ENCODE measurements at places on chromosomes 1 and 21.
A peak's percentile ranks its signal among the peaks of the same experiment; 100 is the strongest.

GRCh38 chr1:235450886-235451483, 53.3 kb downstream of the B3GALNT2 start:
- no peak for DNase-seq

DNA sequence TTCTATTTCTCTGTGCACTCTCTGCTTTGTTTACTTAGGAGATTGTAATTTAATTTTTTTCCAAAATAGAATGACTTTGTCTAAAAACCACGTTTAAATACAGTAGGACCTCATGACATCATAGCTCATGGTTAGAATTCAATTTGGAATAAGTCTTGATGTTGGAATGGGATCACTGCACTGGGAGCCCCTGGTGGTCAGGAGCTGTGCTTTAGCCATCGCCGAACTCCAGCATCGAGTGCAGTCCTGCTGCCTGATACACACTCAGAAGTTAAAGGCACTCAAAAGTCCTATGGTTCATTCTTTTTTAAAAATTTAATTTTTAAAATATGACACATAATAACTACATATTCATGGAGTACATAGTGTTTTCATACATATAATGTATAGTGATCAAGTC, 75.1 kb downstream of the TEX35 start:
- no peak for DNase-seq

- no peak for DNase-seq
These were observed 71.6 kb downstream of the PLEKHA6 start for GRCh38 chr1:204288021-204288588.

GRCh38 chr1:117632269-117633067, 26.6 kb downstream of the TENT5C start:
- DNase-seq = peak; percentile 65

DNA sequence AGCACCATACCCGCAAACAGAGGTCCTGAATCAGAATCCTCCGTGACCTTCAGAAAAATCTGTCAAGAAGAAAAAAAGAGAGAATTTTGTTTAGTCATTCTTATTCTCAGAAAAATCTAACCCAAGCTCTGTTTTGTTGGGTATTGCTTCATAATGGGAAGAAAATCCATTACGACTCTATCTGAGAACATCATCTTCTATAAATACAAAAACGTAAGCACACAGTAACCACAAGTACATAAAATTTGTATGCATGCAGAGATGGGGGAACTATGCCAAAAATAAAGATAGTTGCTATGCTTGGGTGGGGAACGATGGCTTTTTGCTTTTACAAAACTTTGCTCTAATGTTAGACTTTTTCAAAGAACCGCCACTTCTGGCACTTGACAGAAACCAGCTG, 84.2 kb downstream of the ABCA4 start:
- DNase-seq = no peak

DNA sequence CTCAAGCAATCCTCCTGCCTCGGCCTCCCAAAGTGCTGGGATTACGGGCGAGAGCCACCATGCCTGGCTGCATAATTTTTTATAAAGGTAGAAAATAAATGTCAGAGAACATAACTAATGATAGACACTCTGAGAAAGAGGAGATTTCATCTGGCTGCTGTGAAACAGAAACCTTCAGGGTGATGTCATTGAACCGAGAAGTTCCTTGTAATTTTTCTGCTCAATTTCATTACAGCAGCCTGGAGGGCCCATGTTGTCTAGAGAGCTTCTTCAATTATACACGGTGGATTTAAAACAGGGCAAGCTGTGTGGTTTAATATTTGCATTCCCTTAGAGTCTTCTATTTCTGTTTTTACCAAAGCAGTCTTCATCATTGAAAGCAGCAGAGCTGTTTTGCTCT, 64.3 kb upstream of the MORC3 start:
- peak; percentile 55 for DNase-seq

GRCh38 chr1:65890201-65890843, 97.6 kb downstream of the PDE4B start:
- DNase-seq = no peak

GRCh38 chr21:15659753-15660422, 69.9 kb upstream of the USP25 start:
- no peak for DNase-seq

DNA sequence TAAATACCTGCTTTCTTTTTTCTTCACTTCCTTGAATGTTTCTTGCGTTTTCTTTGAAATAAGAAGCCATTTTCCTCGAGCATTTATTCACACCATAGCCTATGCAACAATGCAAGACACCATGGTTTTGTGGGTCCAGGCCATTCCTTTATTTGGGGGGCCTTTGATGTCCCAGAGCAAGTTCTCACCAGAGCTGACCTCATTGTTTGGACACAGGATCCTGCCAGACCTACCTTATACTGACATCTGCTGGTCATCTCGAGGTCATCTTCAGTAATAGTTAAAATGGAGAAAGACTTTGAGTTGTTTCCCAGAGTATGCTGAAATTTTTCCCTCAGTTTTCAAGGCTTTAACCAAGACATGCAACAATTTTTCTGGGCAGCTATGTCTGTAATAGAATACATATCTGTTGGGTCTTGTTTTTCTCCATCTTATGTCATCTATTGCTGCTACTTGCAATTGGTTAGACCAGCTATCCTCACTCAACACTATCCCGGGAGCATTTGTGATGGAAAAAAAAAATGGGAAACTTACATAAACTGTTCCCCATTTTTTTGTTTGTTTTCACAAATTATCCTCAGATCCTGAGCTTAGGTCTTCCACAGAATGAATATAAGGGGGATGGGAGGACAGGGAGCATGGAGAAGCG, 34.0 kb upstream of the BACE2 start:
- DNase-seq = no peak

- no peak for DNase-seq
These were observed 30.1 kb upstream of the VASH2 start for GRCh38 chr1:212920246-212920645.

DNA sequence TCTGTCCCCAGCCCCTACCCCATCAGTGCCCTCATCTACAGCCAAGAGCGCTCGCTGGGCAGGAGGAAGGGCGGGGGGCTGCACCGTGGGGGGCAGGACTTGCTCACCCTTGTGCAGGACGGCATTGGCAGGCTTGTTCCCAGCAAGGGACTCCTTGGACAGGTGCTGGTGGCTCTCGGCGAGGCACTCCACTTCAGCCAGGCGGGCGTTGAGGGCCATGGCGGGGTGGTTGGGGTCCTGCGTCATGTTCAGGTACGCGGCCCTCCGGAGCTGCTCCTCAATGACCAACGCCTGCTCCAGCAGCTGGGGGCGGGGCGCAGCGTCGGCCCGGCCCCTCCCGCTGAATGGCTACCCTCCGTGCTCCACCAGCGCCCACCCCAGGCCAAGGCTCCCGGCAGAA, 64.0 kb downstream of the KCNAB2 start:
- DNase-seq = no peak

DNA sequence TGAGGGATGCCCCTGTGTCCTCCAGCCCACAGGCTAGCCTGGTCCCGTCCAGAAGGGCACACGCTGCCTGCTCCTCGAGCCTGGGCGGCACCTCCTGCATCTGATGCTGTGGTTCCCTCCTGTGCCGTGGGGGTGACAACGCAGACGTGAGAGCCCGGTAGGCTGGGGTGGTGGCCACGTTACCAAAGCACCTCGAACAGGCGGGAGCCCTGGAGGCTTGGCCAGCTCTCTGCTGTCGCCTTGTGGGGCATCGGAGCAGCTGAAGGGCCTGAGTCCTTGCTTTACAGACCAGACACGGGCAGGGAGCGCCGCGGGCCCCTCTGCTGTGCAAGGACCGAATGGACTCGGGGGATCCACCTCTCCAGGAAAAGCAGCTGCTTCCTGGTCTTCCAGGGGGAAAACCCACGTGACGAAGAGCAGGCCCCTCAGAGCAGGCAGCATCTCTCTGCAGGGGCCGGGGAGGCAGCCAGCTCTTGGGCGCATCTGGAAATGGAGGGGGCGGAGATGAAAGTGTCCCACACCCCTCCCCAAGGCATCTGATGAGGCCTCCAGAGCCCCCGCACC, 133.3 kb downstream of the NPHP4 start:
- no peak for DNase-seq

DNA sequence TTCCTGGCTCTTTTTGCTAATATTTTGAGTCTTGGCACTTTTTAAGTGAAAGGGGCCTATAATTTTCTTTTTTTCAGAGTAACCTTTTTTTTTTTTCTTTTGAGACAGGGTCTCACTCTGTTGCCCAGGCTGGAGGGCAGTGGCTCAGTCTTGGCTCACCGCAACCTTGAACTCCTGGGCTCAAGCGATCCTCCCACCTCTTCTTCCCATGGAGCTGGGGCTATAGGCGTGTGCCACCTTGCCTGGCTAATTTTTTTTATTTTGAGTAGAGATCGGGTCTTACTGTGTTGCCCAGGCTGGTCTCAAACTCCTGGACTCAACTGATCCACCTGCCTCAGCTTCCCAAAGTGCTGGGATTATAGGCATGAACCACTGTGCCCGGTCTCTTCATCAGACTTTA, 102.8 kb downstream of the DHRS3 start:
- DNase-seq = no peak

DNA sequence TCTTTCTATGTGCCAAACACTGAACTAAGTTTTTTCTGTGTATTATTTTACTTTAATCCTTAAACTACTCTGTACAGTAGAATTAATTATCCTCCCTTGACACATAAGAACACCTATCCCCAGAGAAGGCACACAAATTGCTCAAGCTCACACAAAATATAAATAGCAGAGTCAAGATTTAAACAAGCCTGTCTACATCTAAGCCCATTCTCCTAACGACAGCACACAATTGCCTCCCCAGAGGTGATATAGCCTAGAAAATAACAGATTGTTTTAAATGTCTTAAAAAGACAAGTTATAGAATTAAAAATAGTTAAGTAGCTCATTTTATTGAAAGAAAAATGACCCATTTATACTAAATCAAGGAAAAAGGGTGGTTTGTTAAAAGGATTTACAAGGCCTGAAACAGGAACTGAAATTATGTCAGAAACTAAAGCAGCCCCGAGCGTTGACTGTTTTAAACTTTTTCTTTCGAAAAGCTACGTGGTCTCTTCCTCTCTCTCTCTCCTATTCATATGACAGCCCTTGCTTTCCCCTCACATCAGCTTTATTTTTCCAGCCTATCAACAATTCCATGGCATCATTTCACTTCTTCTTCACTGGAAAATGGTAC, 30.5 kb downstream of the TNFSF18 start:
- DNase-seq = peak; percentile 72

DNA sequence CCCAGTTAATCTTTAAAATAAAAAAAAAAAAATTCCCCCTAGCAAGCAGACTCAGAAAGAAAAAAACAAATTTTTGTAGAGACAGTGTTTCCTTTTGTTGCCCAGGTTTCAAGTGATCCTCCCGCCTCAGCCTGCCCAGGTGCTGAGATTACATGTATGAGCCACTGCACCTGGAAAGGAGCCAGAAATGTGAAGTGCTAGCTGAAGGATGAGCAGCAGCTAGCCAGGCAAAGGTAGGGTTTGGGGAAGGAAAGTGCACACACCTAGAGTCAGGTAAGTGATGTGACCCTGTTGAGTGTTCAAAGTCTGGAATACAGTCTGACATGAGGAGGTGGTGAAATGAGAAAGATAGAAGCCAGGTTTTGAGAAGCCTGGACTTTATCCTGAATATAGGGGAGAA, 1.7 kb downstream of the AKR1A1 start:
- no peak for DNase-seq

- peak; percentile 24 for DNase-seq
These were observed 36.5 kb downstream of the PLA2G4A start for GRCh38 chr1:186865253-186865652.

DNA sequence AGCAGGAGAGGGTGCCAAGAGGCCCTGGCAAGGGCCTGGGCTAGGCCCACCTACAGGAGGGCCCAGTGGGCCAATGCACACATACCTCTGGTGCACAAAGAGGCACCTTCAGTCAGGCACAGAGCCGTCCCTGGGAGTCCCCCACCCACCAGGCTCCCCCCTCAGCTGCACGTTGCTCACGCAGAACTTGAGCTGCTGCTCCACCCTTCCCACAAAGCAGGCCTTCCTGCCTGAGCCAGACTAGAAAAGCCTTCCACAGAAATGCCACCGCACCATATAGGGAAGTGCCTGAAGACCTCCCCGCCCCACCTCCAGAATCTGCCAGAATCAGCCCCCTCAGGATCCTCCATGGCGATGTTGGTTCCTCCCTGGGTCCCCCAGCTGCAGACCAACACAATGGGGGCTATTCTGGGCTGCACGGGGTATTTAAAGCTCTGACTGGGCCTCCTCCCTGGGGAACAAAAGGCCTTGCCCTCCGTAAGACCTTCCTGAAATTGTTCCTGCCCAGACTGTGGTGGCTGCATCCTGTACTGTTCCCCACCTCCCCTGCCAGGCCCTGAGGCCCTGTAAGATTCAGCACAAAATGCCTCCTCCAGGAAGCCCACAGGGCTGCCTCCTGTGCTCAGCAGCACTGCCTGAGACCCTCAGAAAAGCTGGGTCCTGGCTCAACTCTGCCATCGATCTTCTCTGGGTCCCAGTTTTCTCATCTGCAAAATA, 27.2 kb downstream of the HSPG2 start:
- DNase-seq = peak; percentile 27

DNA sequence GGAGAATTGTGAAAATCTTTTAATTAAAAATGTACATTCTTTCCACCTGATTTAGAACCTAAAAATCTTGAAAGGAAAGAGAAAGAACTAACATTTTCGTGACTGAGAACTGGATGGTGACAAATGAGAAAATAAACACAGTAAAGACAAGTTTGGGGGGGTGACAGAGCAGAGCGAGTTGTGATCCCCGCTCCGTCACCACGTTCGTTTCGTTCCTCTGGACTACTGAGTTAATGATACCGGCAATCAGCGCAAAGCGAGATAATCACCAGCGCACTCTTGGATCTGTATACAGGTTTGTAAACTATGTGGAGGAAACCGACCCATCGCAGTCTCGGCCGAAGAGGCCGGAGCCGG, 31.2 kb upstream of the CFAP126 start:
- DNase-seq = no peak

DNA sequence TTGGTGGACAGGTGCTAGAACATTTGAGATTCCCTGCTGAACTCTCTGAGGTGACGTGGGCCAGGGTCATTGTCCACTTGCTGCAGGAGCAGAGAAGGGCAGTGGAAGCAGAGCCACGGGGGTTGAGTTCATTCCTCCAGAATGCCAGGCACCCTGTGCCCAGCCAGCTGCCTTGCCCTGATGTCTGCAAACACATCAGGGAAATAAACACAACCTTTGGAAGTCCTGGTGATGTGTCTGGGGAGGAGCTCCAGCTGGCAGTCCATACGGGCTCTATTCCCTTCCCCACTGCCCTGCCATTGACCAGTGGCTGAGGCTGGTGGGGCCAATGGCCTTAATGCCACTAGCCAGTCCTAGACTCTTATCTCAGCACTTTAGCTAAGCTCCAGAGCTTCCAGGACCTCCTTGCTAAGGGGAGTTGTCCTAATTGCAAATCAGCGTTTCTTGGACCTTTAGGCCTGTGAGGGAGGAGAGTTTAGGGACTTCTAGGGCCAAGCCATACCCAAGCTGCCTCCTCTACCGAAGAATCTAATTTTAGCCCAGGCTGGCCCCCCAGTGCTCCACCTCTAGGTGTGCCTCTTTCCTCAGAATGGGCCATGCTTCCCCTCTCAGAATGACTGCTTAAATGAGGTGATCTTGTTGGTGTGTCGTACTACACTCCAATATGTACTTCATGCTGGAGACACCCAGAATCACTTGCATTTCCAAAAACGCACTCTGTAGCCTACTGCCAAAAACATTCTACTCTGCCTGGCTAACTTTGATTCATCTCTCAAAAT, 25.9 kb upstream of the MFSD2A start:
- no peak for DNase-seq

Data from GM12864 (cell line).